Thyroid gland (tissue), 4 donors: ENCODE measurements at places on chromosomes 4 and X.

- no peak for DNase-seq
These were observed 3.9 kb downstream of the SPCS3 start for GRCh38 chr4:176323511-176324160.

- DNase-seq, result no peak
These were observed 27.1 kb upstream of the REST start for GRCh38 chr4:56880572-56880971.

- no peak for DNase-seq
These were observed 30.9 kb downstream of the SPCS3 start for GRCh38 chr4:176350671-176351070.

DNA sequence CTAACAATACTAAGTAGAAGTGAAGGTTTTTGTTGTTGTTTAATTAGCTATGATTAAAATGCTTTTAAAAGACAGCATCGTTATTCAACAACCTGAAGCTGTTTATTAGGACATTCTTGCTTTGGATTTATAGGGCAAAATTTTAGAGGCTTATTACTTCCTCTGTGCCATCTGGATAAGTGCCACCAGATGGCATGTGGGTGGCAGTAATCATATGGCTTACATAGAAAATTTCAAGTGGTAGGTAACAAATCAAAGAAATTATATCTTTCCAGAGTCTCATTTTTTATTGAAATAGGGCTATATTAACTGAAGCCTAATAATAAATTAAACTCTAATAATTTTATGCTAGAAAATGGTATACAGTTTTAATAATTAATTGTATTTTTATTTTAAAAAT is 83.3 kb upstream of the HTR2C start:
- no peak for DNase-seq

DNA sequence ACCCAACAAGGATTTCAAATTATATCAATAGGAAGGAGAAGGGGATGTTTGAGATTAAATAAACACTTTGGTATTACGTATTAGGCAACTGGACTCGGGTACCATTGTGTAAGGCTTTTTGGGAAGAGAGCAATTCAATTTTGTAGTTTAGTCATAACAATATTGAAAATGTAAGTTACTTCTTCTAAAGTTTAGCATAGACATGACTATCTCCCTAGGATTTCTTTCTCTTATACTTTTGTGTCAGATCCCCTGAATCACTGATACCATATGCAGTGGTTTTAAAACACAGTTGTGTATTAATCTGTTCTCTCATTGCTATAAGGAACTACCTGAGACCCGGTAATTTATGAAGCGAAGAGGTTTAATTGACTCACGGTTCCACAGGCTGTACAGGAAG is 123.8 kb upstream of the FAM9C start:
- no peak for DNase-seq

GRCh38 chrX:17860179-17860780 is 818 bp downstream of the RAI2 start:
- DNase-seq, result no peak

DNA sequence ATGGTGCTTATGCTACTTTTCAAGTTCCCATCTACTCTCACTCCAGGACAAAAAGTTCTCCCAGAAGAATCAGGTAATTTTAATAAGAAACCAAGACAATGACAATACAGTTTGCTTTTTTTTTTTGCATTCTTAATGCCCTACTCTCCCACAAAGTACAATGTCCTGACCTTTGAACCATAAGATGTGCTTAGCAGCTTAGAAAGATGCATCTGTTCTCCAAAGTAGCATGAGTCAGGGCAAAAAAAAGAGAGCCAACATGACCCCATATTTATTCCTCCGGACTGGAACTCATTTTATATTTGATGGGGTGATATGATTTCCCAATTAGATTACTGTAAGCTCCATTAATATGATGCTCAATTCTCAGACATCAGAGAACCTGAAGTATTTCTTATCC is 16.5 kb upstream of the PDCL2 start:
- no peak for DNase-seq

DNA sequence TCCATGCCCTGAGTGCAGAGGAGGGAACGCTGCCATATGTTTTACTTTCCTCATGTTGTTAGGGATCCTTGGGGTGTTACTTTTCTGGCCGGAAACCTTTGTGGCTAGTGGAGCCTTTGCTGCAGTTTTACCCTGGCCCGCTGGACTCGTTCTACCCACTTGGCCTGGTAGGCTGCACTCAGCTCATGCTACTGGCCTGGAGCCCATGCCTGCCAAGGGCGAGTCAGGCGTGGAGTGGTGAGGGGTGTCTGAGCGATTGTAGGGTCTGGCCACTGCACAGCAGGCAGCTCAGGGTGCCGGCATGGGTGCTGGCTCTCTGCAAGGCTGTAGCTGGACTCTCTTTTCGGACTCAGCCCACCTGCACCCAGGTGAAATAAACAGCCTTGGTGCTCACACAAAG is 41.4 kb upstream of the IL9R start:
- peak; percentile 8 for DNase-seq

DNA sequence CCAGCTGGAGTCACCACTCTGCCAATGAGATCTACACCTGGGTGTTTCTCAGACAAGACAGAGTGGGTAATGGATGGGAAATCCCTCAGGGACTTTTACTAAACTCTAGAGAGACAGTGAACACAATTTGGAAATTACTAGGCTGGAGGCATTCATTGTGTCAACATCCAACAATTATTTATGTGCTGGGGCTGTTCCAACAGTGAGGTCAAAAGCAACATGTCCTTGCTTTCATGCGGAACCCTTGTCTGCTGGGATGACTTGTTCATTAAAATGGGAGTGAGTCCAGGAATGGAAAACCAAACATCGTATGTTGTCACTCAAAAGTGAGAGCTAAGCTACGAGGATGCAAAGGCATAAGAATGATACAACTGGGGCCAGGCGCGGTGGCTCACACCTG is 54.0 kb downstream of the DRD5 start:
- DNase-seq, result no peak

DNA sequence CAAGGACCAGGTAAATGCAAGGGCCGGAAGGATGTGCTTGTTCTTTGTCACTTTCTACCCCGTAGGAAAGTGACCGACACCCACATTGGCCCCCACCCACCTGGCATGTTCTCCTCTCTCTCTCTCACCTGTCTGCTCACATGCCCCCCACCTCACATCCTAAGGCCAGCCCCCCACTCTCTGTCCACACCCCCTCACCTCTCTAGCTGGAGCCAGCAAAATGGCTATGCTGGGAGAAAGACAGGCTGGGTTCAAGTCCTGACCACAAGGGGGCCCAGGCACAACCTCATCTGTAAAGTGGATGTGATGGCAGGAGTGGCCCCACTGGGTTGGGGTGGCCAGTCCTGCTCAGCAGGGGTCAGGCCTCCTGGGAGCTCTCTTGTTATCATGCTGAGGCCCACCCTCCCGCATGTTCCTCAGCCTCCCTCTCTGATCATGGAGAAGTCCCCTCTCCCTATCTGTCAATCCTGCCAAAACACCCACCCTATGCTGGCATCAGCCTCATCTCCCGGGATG is 1.7 kb upstream of the PPP2R2C start:
- DNase-seq, result no peak

GRCh38 chr4:185805262-185805802 is 6.7 kb downstream of the SORBS2 start:
- no peak for DNase-seq

GRCh38 chr4:169279108-169279507 is 8.4 kb upstream of the SH3RF1 start:
- DNase-seq, result no peak

- DNase-seq, result no peak
These were observed 2.3 kb downstream of the IKBKG start for GRCh38 chrX:154549766-154550165.

DNA sequence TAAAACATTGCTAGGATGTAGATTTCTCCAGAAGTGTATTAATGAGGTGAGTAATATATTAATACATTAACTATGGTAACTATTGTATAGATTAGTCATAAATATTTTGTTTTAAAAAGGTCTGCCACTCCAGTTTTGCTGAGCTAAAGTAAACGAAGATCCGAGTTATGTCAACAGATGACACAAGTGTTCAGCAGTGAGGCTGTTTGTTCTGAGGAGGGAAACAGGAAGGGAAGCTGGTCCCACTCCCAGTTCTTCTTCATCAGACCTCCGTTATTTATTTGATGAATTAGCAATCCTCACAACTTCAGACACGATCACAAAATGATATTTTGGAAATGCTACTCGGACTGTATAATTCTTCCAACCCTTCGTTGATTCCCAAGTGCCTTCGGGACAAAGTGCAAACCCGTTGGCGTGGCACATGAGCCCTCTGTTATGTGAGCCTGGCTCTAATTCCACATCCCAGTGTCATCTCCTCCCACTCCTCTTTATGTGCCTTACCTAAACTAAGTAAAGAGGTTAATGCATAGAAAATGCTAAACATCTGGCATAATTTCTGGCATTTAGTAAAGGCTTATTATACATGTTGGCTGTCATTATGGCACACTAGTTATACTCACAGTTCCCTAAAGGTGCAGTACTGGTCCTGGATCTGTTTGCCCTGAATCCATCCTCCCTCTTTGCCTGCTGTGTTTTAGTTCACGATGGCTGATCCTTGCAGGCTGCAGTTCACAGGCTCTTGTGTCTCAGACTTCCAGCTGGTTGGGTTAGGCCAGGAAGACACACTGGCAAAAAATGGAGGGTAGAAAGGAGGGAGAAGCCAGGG is 190.6 kb upstream of the LNX1 start:
- DNase-seq, result no peak

DNA sequence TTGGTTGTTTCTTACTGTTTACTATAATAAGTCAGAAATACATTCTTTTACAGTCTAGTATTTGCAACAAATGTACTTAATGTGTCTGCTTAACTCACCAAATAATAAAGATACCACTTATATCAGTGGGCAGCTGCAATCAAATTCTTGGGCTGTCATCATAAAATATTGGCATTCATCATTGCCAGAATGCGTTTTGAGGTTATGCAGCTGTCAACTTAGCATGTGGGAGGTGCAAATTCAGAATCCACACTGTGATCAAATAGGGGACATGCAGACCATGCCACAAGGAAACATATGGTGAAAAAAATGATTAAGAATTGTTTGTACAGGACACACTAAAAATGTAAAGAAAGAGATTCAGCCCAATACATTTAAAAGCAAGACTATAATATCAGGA is 86.5 kb downstream of the HCCS start:
- no peak for DNase-seq

DNA sequence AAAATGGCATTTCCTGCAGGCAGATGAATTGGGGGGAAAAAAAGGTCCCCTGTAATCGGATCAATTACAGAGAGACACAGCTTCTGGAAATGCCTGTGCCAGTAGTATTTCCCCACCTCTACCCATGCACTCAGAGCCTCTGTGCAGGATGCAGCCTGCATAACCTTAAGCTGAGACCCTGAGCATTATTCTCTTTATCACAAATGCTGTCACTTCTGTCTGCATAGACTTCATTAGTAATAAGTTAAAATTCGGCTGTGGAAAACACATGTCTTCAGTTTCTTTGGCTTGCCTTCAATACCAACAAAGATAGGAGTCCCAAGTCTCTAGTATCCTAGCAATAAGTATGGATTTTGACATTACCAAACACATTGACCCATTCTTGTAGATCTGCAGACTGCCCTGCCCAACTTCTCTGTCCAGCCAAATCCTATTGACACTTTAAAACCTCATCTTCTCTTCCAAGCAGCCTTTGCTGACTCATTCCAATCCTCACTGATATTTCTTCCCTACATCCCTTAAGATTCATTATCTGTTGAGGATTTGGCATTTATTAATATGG is 70.8 kb downstream of the LUZP4 start:
- DNase-seq, result no peak

DNA sequence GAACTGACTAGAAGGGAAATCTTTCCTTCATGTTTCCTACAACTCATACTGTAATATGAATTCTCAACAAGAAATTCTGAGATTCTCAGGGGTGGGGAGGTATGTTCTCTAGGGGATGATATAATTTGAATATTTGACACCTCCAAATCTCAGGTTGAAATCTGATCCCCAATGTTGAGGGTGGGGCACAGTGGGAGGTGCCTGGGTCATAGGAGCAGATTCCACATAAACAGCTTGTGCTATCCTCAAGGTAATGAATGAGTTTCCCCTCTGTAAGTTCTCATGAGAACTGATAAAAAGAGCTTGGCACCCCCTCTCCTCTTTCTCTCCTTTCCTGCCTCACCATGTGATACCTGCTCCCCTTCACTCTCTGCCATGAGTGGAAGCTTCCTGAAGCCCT is 21.5 kb downstream of the FBXW7 start:
- no peak for DNase-seq

GRCh38 chr4:11748164-11748872 is 319.6 kb upstream of the HS3ST1 start:
- no peak for DNase-seq

GRCh38 chr4:125590158-125590557 is 275.4 kb downstream of the FAT4 start:
- no peak for DNase-seq

DNA sequence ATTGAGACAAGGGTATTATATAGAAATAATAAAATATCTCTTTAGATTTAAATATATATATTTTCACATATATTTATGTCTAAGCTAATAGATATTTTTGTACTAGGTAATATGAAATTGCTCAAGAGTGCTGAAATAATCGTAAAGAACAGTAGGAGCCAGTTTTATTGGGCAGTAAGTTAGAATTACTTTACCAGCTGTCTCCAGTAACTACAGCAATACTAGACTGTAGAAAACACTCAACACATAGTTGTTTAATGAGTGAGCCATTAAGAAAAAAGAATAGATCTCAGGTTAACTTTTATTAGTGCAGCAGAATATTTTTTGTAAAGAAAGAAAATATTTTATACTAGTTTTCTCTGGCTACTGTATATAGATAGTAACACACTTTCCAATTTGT is 715.2 kb downstream of the TRIML1 start:
- DNase-seq, result no peak

DNA sequence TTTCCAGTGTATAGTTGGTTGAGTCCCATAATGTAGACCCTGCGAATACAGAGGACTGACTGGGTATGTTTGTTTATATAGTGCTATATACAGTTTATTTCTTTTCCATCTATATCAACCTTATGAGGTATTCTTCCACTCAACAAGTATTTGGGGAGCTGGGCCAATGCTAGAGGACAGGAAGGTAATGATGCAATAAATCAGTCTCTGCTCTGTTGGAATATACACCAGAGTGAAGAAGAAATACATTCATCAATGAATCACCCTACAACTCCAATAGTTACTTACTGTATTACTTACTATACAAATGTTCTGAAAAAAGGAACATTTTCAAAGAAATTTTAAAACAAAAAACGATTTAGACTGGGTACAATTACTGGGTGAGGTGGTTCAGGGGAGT is 2.1 kb upstream of the ARSJ start:
- no peak for DNase-seq

- DNase-seq, result no peak
These were observed 76.3 kb downstream of the EVC start for GRCh38 chr4:5787311-5787710.

DNA sequence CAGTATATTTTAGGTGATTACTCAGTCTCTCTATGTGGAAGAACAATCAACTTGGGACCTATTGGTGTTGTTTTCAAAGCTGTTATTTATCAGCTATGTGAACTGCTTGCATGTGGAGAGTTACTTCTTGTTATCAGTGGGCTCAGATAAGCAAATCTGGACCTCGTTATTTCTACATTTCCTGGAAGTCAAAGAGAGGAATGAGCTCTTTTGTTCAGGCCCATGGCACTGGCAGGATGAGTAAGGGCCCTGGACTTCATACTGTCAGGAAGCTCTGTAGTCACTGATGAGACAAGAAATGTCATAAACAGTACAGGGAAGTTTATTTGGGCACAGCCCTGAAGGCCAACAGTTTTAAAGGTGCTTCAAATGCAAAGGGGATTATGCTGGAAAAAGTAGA is 760.6 kb upstream of the EPHA5 start:
- no peak for DNase-seq

- no peak for DNase-seq
These were observed 44.7 kb downstream of the EVC start for GRCh38 chr4:5755679-5756078.

- no peak for DNase-seq
These were observed 47.4 kb upstream of the VEGFC start for GRCh38 chr4:176840166-176840565.
